Body of pancreas (tissue), 4 donors: ENCODE measurements at places on chromosomes 4 and X.

DNA sequence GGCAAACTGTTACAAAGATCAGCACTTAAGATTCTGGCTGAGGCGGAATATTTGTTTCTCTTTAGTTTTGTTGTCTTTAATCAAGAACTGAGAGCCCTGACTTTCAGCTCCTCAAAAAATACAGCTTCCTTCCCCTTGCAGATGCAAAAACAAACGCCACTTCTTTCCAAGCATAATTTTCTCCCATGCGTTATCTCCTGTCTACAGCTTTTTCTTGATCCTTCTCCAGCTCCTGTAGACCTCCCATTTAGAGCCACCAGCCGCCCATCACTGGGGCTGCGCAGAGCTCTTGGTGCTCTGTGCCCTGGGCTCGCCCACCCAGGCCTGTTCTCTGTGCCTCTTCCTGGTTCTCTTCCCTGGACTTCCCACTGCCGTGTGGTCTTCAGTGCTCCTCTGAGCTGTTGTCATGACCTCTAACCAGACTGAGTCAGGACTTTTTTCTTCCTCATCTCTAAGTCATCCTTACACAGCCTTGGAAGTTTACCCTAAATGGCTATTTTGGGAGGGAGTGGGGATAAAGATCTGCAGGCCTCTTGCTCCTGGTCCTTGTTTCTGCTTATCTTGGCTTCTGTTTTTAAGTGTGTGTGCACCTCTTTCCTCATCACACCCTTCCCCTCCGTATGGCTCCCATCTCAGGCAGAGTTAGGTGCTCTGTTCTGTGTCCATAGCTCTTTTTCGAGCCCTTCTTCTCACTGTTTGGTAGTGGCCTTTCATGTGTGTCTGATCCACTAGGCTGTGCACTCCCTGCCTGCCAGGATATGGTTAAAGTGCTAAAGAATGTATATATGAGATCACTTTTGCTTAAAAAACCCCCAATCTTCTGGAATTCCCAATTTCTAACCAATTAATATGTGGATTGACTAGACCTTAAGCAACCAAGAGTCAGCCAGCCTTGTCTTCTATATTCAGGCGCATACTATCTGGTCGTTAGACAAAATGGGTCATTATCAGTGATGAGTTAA, 122.5 kb downstream of the PTTG2 start:
- no peak overlapping the region for H3K4me3 ChIP-seq
- peaks cover 41% of the 10 kb centered on the region for H3K4me1 ChIP-seq
- no peak for DNase-seq

DNA sequence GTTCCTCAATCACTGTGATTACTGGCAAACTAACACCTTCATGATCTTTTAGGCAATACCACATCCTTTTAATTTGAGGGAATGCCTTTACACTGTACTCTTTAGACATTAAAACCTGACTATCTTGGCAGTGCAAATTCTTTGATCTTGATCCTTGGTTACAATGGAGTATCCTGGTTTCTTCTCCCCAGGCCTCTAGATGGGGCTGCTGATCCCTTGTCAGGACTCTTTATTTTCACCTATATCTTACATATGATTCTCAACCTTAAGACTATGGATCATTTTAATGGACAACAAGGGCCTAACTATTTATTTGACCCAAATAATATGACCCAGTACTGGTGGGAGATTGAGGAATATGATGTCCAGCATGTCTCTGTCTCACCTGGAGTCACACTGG, 1005.5 kb upstream of the INTU start:
- H3K4me1 ChIP-seq = no peaks in the 10 kb centered on the region
- H3K36me3 ChIP-seq = no peaks in the 10 kb centered on the region
- H3K4me3 ChIP-seq = no peak overlapping the region
- DNase-seq = no peak

- no peak overlapping the region for H3K27ac ChIP-seq
- no peaks in the 10 kb centered on the region for H3K4me1 ChIP-seq
- no peaks in the 10 kb centered on the region for H3K36me3 ChIP-seq
- H3K4me3 ChIP-seq = no peak overlapping the region
Observed at GRCh38 chrX:65871671-65872311, 168.1 kb downstream of the VSIG4 start.

DNA sequence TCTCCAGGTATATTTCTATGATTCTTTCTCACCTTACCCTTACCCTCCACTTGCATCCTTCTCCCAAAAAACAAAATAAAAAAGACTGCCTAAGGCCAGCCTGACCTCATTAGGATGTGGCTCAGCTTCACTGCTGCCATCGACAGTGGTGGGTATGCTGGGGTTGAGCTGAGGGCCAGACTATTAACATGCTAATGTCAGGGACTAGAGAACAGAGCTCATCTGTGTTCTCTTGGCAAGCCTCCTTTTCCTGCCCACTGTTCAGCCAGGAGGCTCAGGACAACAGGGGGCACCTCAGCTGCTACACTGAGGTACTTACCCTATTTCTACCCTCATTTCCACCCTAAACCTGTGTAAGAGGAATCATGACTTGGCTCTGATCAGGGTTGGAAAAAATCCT, 59.3 kb downstream of the MSN start:
- no peak overlapping the region for H3K27ac ChIP-seq
- no peaks in the 10 kb centered on the region for H3K27me3 ChIP-seq
- no peak for DNase-seq
- H3K36me3 ChIP-seq = peaks cover 2% of the 10 kb centered on the region

- no peak overlapping the region for H3K27ac ChIP-seq
- no peaks in the 10 kb centered on the region for H3K27me3 ChIP-seq
- DNase-seq = no peak
- H3K36me3 ChIP-seq = no peaks in the 10 kb centered on the region
- H3K4me1 ChIP-seq = no peaks in the 10 kb centered on the region
Observed at GRCh38 chr4:75325318-75325979, 188.8 kb downstream of the RCHY1 start.

DNA sequence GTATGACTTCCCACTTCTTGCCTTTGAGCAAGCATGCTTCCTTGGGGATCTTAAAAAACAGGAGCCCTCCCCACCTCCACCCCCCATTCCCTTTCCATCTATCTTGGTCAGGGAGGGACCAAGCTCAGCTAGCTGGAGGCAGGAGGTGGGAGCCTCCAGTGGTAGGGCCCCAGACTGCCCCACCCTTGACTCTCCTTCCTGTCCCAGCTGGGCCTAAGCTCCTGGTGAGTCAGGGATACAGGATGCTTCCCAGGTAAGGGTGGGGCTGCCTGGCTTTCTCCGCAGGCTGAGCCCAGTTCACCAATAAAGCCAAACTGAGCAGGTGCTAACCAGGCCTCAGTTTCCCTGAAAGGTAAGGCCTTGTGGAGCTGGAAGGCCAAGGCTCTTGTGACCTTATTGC, 15.2 kb downstream of the EFNB1 start:
- peaks cover 17% of the 10 kb centered on the region for H3K4me1 ChIP-seq
- H3K4me3 ChIP-seq = no peak overlapping the region
- no peaks in the 10 kb centered on the region for H3K27me3 ChIP-seq
- DNase-seq = no peak
- H3K36me3 ChIP-seq = no peaks in the 10 kb centered on the region
- H3K27ac ChIP-seq = no peak overlapping the region

DNA sequence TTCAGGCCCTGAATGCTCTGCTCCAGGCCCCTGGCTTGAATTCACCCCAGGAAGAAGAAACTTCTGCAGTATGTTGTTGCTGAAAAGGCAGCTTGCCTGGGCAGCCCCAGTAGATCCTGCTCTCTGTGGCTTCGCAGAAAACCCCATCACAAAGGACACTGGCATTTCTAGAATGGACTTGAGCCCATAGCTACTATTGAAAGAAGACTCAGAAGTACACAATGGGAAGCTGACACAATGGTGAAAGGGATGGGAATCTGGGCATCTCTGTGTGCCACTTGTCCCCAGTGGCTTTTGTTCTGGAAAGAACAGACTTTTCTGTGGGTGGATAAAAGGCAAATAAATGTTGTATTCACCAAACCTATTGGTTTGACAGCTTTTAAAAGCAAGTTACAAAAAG, 67.4 kb upstream of the SCML1 start:
- H3K4me1 ChIP-seq = no peaks in the 10 kb centered on the region
- no peaks in the 10 kb centered on the region for H3K36me3 ChIP-seq
- no peak overlapping the region for H3K4me3 ChIP-seq
- H3K27me3 ChIP-seq = no peaks in the 10 kb centered on the region
- DNase-seq = no peak

DNA sequence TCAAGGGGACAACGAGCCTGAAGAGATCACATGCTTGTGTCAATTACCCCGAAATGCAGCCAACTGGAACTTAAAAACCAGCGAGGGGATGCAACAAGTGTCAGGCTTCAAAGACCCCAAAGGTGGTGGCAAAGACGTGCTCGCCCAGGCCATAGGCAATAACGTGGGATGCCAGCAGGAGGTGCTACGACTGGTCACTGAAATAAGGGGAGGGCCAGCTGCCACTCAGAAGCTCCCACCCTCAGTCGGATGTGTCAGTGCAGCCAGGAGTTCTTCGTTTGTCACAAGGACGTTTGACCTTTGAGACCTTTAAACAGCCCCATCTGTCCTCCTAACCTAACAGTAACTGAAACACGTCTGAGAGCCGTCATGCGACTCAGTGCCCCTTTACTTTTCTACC, 556.8 kb upstream of the PCDH10 start:
- no peaks in the 10 kb centered on the region for H3K4me1 ChIP-seq
- no peak overlapping the region for H3K27ac ChIP-seq
- H3K4me3 ChIP-seq = no peak overlapping the region

DNA sequence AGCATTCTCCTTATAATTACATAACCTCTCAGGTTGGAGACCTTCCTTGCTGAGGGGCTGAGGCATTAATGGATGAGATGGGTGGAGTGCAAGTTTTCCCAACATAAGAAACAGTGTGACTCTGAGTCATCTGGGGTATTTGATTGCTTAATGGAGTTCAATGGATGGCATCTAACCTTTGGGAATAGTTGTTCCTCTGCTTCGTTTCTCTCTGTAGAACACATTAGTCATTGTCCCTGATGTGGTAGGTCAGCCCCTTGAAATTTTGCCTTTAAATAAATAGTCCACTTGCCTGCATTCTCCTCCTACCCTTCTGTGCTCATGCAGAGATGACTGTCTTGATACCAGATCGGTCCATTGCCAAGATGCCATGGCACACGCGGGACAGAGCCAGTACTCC, 38.6 kb downstream of the SLITRK2 start:
- H3K27ac ChIP-seq = no peak overlapping the region
- H3K27me3 ChIP-seq = no peaks in the 10 kb centered on the region
- DNase-seq = no peak

- H3K27me3 ChIP-seq = no peaks in the 10 kb centered on the region
- H3K27ac ChIP-seq = no peak overlapping the region
- H3K36me3 ChIP-seq = no peaks in the 10 kb centered on the region
- DNase-seq = no peak
- peaks cover 1% of the 10 kb centered on the region for H3K4me1 ChIP-seq
Observed at GRCh38 chr4:140085062-140085622, 68.8 kb downstream of the MAML3 start.
